ENCODE measurements at places on chromosomes 12 and 14. TPM values are rescaled to one million over a fixed set of nuclear protein-coding genes. Genes with fewer than 3 reads are reported as not detected.

Gene SYCP3
- total RNA-seq, result 0.52 TPM

Gene FOXA1
- not detected for total RNA-seq

Gene TCTN1
- 65.6 TPM for total RNA-seq

Gene NR4A1
- total RNA-seq, result 6.1 TPM

Gene PTCSC3
- not detected for total RNA-seq

Gene OSBPL8
- total RNA-seq, result 174 TPM

Gene EML5
- total RNA-seq, result 0.13 TPM

Gene MYO1H
- not detected for total RNA-seq

Gene KCNH3
- under 0.01 TPM for total RNA-seq

Gene TRIM9
- total RNA-seq, result 2.7 TPM

Gene PLBD2
- 34.2 TPM for total RNA-seq

Gene HOXC12
- not detected for total RNA-seq

Gene KRT7
- total RNA-seq, result 24.8 TPM

Gene NKX2-1
- not detected for total RNA-seq

Gene M6PR
- total RNA-seq, result 91.0 TPM

Gene G2E3
- total RNA-seq, result 13.9 TPM

Gene DBX2
- not detected for total RNA-seq

Gene ZCCHC8
- total RNA-seq, result 23.7 TPM

Gene NOXRED1
- total RNA-seq, result 0.65 TPM

Gene ATL1
- total RNA-seq, result 16.4 TPM

Gene HSPB8
- 20.5 TPM for total RNA-seq

Gene ARHGDIB
- total RNA-seq, result 6.3 TPM

Gene TBX5
- total RNA-seq, result 5.5 TPM

Gene SLC4A8
- total RNA-seq, result 4.1 TPM

Gene SSTR1
- total RNA-seq, result not detected

Gene OR6C65
- total RNA-seq, result not detected

Gene MYH7
- not detected for total RNA-seq

Gene HRK
- 0.13 TPM for total RNA-seq

Gene FAM90A1
- total RNA-seq, result 0.13 TPM

Gene REM2
- under 0.01 TPM for total RNA-seq

Gene SMCO2
- 1.6 TPM for total RNA-seq

Gene CKAP4
- 193 TPM for total RNA-seq

Gene LUM
- total RNA-seq, result 7,416 TPM

Gene DPPA3
- not detected for total RNA-seq

Gene FAM181A
- not detected for total RNA-seq

Gene CFAP54
- total RNA-seq, result 4.0 TPM

Gene FAIM2
- total RNA-seq, result 3.0 TPM

Gene METTL1
- 8.0 TPM for total RNA-seq

Gene CELA1
- not detected for total RNA-seq

Gene KRT1
- not detected for total RNA-seq

Gene CLEC4D
- not detected for total RNA-seq

Gene PCED1B
- 0.43 TPM for total RNA-seq

Gene NANOG
- total RNA-seq, result 0.32 TPM

Gene MTA1
- 46.3 TPM for total RNA-seq

Gene GPATCH2L
- 58.9 TPM for total RNA-seq

Gene TAS2R43
- not detected for total RNA-seq

Gene CNTN1
- total RNA-seq, result not detected

Gene EXOC3L4
- not detected for total RNA-seq

Gene RAD9B
- total RNA-seq, result 1.4 TPM

Gene GIT2
- total RNA-seq, result 70.7 TPM

Gene HCAR3
- not detected for total RNA-seq

Gene RAD51AP1
- total RNA-seq, result 11.8 TPM

Gene DLK1
- 0.39 TPM for total RNA-seq
